ENCODE measurements at places on chromosomes 7 and 10.
A peak's percentile ranks its signal among the peaks of the same experiment; 100 is the strongest.

GRCh38 chr7:154541606-154542005, 461.3 kb downstream of the PAXIP1 start:
- no peak for DNase-seq

DNA sequence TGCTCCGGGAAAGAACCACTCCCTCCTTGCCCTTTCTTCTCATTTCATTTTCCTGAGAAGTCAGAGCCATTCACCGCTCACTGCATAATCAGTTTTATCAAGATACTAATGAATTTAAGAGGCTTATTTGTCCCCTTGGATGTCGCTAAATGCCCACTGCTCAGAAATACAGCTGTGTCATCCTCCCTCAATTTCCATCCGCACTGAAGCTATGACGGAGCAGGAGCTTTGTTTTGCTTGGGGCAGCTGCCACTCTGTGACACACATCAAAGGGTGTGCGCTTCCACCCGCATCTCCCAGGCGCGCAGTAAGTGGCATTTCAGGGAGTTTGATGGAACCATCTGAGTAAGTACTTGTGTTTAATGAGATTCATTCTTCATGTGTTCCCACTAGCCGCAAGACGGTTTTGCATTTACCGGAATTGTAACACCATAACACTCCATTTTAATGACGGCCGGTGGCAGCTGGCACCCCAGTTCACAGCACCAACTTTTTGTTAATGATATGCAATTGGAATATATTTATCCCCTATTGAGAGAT, 103.8 kb upstream of the PARD3 start:
- DNase-seq, result no peak

DNA sequence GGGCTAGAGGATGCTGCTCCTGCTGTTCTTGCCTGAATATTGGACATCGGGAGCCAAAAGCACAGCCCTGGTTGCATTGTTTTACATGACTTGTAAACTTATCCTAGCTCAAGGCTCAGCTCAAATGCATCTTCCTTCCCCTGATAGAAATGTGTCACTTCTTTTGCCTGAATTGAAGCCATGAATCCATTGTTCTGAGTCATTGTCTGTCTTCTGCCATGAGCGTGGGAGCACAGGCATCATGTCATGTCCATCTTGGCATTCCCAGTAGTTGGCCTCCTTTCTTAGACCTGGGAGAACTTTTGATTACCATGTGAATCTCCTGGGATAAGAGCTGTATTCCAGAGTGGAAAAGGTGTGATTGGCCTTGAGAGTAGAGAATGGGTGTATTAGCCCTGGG, 54.1 kb upstream of the OPN4 start:
- no peak for DNase-seq

DNA sequence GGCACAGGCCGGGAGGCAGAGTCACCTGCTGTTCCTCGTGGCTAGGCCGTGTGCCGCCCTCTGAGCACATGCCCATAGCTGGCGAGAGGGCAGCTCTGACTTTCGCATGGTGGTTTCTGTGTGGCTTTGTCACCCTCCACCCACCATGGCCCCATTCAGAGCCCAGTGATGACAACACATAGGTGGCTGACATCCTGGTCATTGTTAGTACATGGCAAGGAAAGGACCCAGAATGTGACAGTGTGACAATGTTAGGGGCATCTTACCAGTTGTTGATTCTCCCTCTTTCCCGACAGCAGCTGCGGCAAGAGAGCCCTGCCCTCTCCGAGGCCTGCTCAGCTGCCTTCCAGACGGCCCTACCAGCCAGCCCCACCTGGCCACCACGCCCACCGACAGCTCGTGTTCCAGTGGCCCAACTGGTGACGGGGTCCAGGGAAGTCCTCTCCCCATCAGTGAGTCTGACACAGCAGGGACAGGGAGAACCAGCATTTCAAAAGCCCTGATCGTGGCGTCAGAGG, 52.2 kb downstream of the ZNF467 start:
- DNase-seq, result no peak

DNA sequence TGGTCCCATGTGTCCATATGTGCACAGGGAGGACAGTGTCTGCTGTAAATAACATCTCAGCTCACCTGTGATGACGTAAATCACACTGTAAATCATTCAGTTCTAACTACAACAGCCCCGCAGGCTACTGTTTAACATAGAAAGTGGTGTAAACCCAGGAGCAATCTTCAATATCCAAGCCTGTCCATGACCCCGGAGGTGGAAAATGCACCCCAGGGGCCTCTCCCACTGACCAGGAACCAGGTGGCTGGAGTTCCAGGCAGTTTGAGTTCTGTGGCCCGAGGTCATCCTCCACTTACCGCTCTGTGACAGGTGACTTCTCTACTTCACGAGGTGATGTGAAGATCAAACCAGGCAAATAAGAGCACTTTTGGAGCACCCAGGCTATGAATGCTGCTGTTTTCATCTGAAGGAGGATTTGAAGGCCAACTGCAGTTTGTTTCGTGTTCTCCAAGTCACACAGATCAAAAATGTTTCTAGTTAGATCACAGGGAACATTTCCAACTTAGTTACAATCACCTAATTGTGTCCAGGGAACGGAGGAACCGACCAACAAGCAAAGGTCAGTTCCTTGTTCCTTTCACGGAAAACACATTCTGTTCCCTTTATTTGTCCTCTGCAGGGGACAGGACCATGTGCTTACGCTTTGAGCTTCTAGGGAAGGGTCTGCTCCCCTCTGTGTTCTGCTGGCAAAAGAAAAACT, 131.8 kb downstream of the WDR37 start:
- no peak for DNase-seq

DNA sequence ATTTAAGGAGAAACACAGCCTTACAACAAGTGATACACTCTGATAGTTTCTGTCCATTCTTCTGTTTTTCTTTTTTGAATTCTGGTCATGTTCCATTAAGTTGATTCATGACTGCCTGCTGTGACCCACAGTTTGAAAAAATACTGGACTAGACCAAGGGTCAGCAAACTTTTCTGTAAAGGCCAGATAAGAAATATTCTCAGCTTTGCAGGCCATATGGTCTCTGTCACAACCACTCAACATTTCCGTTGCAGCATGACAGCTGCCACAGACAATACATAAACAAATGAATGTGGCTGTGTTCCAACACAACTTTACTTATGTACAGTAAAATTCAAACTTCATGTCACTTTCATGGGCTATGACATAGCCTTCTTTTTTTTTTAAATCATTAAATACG, 156.7 kb downstream of the PLXNA4 start:
- DNase-seq, result no peak

DNA sequence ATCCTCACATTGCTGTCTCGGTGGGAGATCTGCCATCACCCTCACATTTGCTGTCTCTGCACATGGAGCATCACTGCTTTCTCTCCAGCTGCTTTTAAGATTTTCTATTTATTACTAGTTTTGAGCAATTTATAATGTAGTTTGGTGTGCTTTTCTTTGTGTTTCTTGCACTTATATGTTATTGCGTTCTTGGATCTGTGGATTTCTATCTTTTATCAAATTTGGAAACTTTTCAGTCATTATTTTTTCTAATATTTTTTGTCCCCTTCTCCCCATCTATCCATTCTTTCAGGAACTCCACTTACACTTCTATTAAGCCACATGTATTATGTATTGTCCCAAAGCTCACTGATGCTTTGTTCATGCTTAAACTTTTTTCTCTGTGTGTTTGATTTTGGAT, 108.9 kb downstream of the FOXL3 start:
- no peak for DNase-seq

GRCh38 chr7:50865450-50865849, 82.8 kb upstream of the GRB10 start:
- no peak for DNase-seq

GRCh38 chr10:69065406-69066361, 22.2 kb upstream of the SRGN start:
- DNase-seq, result no peak

- peak; percentile 43 for DNase-seq
These were observed 120.2 kb upstream of the RAB18 start for GRCh38 chr10:27383595-27384542.

- DNase-seq, result no peak
These were observed 335.8 kb downstream of the PRPF18 start for GRCh38 chr10:13922586-13922985.

DNA sequence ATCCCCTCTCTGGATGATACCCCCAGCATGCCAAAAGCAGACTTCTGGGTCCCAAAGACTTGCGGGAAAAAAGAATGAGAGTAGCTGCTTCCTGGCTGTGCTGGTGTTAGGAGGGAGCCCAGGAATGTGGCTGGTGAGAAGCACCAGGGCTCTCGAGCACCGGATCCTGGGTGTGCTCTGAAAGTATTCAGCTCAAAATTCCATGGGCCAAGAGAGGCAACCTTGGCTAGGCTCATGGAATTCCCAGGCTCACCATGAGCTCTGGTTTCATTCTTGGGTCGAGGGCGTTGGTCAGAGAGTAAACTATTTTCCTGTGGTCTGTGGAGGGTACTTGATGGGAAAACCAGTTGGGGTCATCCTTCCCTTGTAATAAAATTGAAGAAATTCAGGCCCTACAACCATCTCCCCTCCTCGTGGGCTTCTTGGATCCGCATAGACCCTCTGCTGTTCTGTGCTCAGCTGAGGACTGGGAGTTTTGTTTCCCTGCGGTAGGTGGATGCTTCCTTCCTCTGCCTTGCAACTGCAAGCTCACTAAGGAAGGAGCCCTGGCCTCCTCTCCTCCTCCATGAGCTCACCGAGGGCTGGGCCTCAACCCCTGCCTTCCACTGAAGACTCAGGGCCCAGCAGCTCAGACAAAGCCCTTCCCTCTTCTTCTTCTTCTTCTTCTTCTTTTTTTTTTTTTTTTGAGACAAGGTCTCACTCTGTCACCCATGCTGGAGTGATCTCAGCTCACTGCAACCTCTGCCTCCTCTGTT, 34.5 kb upstream of the AQP1 start:
- no peak for DNase-seq

- DNase-seq, result no peak
These were observed 196.0 kb upstream of the FZD1 start for GRCh38 chr7:91068136-91068795.

GRCh38 chr7:126569402-126569801, 683.3 kb downstream of the GRM8 start:
- DNase-seq, result no peak

DNA sequence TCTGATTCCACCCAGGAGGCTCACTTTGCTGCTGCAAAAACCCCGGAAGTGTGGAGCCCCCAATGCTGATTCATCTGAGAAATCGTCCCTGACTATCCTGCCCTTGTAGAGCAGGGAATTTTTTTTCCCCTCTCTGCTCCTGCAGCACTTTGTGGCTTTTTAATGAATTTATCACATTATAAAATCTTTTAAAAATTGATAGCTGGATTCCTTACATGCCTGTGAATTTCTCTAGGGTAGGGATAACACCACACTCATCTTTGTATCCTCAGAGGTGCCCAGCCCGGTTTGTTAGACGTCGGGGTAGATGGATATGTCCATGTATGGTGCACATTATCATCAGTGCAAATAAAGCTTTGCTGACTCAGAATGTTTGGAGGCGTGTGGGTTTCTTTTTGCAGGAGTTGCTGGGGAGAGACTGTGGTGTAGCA, 185.7 kb downstream of the STK31 start:
- DNase-seq, result no peak

- no peak for DNase-seq
These were observed 83.7 kb downstream of the EMX2 start for GRCh38 chr10:117626228-117626627.

- DNase-seq, result no peak
These were observed 212.0 kb upstream of the TBX20 start for GRCh38 chr7:35465791-35466336.

- DNase-seq, result no peak
These were observed 127.5 kb downstream of the ABCA13 start for GRCh38 chr7:48298779-48299178.

GRCh38 chr7:76191783-76192240, 9.9 kb upstream of the SRRM3 start:
- no peak for DNase-seq
